ENCODE measurements at places on chromosomes 5 and 9.

GRCh38 chr5:132183723-132184122, 43.9 kb downstream of the P4HA2 start:
- no peak for DNase-seq

DNA sequence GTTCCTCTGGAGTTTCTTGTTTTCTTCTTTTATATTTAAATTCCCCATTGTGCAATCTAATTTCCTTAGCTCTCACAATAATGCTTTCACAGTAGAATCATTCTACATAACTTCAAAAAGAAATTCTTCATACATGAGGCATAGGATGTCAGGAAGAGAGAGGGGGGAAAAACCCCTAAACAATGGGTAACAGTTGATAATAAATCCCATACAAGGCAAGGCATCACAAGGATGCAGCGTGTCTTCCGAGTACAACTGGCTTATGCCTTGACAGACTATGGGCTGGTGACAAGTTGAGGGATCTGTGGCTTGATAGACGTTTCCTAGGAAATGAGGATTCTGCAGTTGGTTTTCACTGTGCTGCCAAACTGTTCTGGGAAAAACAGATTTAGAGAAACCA, 247.4 kb downstream of the ARL15 start:
- no peak for DNase-seq

DNA sequence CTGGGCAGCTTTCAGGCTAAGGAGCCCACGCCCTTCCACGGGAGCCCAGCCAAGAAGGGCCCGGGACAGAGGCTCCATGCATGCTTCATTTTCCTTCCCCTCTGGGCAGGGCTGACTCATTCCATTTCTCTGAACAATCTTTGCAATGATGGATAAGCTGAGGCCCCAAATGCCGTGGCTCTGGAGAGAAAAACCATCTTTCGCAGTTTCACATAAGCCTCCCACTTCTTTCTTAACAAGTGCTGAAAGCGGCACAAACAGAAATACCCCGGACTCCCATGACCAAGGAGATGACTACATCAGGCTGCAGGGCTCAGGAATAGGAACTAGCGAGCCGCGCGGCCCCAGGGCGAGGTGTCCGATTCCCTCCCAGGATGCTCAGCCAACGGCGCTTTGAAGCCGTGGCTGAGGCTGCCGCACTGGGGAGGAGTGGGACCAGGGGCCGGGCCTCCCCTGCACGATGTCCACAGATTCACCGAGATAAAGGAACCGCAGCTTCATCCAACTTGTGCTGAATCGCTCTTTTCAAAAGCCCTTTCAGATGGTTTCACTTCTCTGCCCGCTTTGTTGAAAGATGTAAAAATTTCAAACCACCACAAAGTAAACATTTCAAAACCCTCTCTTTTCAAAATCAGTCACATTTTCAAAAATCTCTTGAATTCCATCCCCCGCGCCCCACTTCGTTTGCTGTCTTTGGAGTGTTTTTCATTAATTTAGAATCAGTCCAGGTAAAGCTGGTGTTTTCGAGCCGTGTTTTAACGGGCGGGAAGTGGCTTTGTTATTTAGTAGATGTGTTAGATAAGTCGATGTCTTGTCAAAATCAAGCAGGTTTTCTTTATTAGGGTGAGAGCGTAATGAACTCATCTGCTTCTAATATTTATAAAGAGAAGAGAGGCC, 96.5 kb upstream of the LMX1B start:
- no peak for DNase-seq

GRCh38 chr9:2919347-2919746, 75.5 kb upstream of the PUM3 start:
- DNase-seq, result no peak

DNA sequence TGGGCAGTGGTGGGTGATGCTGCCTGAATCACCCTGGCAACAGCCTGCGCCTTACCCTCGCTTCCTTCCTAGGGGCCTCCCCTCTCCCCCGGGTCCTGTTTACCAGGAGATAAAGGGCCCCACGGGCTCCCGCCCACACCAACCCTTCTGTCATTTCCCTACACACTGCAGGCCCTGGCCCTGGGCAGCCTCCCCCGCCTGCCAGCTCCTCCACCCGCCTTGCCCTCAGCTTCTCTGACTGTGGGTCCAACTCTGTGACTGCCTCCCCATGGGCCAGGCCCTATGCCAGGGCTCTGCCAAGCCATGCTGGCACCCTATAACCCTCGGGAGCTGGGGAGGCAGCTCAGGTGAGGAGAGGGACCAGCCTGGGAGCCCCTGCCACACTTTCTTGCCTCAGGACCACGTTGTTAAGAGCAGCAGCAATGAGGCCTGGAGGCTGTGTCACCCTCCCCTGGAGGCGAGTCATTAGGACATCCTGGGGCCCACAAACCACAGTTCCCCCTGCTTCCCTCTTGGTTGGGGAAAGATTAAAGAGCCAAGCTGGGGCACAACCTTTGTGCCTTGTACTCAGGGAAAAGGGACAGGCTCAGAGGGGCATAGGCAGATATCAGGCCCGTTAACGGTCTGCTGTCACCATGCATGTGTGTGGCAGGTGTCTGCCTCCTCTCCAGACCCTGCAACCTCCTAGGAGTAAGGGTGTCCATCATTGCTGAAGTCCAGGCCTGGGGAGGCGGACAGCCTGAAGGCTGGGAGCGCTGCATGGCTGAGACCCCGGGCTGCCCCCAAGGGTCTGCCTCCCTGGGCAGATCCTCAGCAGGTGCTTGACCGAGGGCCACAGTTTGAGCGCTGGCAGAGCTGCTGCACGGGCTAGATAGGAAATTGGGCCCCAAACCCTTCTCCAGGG, 2.8 kb downstream of the MGAT4B start:
- no peak for DNase-seq

- no peak for DNase-seq
Observed at GRCh38 chr9:70880535-70880934, 240.9 kb downstream of the TRPM3 start.

GRCh38 chr5:73454379-73455036, 5.9 kb upstream of the FOXD1 start:
- DNase-seq, result no peak

- DNase-seq, result no peak
Observed at GRCh38 chr9:109766351-109766750, 13.6 kb upstream of the PALM2AKAP2 start.

DNA sequence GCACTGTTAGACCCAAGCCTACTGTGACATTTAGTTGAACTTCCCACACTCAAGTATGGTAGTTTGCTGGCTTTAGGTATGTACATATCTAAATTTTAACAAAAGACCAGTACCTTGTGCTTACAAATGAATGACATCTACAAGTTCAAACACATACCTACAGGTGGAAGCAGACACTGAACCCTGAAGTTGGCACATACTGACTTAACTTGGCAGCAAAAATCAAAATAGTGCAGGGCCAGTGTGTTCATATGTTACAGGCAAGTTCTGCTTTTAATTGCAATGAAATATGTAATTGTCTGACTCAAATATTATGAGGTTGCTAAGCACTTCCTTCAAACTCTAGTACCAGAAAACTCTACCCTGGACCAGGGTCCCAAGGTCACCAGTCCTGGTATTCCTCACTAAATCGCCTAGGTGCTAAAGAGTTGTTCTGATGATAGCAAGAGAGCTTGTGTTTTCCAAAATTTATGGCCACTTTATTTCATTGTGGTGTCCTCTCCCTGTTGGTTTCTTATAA, 77.4 kb downstream of the MEGF10 start:
- no peak for DNase-seq

DNA sequence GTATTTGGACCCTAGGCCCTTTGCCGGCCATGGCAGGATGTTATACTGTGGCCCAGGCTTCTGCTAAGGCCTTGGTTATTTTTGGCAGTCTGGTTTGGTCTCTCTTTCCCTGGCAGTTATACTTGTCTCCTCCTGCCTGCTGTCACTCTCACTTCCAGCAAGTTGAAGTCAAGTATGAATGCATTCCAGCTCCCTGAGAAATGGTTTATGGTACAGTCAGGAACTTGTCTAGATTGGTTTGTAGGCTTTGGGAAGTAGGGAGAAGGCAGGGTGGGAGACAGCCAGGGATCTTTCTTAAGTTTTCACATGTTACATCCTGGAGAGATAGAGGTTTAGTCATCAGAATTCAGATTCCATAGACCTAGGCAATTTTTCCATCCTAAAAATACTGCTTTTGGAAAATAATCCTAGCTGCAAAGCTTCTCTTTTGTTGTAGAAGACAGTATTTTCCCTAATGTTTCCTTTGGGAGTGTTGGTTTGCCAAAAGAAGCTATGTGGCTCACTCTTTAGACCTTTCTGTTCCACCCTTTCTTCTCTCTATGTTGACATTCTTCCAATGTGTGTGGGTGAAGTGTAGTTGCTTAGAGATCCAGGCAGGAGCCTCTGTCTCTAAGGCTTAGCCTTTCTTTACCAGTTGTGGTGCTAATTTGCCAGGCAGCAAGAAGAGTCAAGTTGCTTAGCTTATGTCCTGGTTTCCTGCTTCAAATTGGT, 2.5 kb upstream of the KDM3B start:
- DNase-seq, result no peak

GRCh38 chr9:121026260-121026691, 23.8 kb downstream of the C5 start:
- DNase-seq, result no peak

DNA sequence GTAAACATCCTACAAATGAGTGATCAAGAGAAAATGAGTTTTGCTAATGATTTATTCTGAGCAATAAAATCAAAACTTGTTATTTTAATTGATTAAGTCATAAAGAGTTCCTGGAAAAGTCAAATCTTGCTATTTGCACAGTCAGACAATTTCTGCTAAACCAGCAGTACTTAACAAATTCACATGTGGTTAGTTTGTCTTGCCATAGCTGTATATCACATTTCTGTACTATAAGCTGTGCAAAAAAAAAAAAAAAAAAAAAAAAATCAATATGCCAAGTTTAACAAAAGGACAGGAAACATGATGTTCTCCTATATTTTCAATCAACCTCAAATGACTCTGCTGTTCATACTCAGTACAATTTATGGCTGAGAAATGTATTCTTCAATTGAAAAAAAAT, 24.9 kb downstream of the POU5F2 start:
- no peak for DNase-seq

DNA sequence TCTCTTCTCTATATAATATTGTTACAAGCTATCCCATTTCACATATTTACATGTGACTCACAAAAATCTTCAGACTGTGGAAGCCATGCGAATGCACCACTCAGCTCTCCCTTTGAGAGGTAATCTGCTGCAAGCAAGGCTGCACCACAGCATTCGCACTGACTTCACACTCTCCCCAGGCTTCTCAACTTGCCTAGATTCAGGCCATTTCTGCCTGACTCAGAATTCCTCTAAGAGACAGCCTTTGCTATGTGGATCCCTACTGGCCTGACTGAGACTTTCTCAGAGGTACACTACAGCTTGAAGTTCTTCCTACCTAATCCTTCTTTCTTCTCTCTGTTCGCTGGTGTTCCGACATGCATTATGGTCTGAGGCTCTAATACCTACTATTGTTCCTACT, 21.1 kb upstream of the DMRTA1 start:
- no peak for DNase-seq

DNA sequence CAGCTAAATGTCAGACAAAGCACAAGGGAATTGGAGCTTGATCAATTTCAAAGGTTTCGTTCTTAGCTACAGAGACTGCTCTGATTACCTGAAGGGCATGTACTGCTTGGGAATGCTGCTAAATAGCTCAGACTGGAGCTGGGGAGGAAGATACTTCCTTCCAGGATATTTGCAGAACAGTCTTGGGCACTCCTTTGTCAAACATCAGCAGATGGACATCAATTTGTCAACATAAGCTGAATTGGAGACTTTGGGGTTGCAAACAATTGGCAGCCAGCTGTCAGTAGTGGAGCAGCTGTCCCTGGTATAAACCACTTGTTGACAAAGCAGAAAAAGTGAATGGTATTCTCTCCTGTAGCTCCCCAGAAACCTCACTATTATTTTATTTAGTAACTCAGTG, 182.0 kb downstream of the CCDC192 start:
- DNase-seq, result no peak

- DNase-seq, result no peak
Observed at GRCh38 chr5:123116058-123116457, 27.0 kb downstream of the PRDM6 start.

DNA sequence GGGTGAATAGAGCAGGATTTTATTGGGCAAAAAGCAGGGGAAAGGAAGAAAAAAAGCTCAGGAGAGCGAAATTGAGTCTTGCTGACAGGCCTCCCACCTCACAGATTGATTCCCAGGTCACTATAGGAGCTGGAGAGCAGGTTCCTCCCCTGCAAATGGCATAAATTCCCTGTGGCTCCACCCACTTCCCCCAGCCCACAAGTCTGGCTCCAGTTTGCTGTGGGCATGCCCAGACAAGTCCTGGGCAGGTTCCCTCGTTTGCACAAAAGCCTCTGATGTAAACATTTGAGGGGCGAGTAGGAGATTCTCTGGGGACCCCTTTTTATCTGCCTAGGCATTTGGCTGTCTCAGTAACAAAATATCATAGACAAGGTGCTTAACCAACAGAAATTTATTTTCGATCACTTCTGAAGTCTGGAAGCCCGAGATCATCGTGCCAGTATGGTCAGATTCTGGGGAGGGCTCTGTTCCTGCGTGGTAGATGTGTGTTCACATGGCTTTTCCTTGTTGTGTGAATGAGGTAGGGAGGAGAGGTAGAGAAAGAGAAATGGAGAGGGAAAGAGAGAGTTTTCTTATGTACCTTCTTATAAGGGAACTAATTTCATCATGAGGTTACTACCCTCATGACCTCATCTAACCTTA, 614.5 kb downstream of the MAT2B start:
- no peak for DNase-seq

DNA sequence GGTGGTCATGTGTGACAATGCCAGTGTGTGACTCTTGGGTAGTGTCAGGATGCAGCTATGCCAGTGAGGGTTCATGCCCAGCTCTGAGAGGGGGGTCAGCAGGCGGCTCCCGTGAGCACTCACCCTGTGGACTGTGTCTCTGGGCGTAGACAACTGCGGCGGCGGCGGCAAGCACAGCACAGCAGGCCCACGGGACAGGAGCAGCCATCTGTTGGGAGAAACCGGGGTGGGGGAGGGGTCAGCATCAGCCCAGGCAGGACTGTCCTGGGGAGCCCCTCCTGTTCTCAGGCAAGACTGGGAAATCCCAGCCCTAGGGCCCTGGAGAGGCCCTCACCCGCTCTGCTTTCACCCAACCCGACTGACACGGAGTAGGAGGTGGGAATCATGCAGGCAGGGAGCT, 20.8 kb downstream of the CNTFR start:
- no peak for DNase-seq

DNA sequence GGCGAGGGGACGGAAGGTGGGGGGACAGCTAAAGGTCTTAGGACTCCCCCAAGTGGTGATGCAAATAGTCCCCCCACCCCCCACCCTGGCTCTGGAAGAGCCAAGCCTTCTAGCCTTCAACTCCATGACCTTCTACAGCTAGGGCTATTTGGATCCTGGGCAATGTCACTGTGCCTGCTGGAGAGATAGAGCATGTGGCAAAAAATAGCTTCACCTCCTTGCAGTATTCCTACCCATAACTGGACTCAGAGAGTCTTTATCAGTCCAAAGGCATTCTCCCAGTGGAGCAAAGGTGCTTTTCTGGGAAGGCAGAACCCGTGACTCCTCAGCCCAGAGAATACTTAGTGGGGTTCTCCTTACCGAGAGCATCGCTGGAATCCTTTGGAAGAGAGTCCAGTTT, 48.9 kb upstream of the PPARGC1B start:
- DNase-seq, result no peak

DNA sequence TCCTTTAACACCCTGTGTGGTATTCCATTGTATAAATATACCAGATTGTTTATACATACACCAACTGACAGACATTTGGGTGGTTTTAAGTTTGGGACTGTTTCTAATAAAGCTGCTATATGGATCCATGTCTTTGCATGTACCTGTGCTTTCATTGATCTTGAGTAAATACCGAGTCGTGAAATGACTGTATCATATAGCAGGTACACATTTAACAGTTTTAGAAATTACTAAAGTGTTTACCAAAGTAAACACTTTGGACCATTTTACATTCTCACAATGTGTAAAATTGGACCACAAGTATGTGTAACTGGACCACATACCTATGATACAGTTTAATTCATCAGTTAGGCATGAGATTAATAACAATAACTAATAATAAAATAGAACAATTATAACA, 175.2 kb downstream of the FBXL17 start:
- no peak for DNase-seq

All from activated CD8-positive, alpha-beta memory T cell treated with anti-CD3 and anti-CD28 coated beads for 48 hours (primary cell).